LNCaP clone FGC (cell line): ENCODE measurements at places on chromosomes 2 and 18.

- DNase-seq = no peak
Observed at GRCh38 chr2:66853585-66853984, 418.7 kb downstream of the MEIS1 start.

GRCh38 chr18:8835521-8835953, 130.2 kb downstream of the MTCL1 start:
- DNase-seq = no peak

- no peak for DNase-seq
Observed at GRCh38 chr18:1599196-1599595, 694.5 kb downstream of the ADCYAP1 start.

DNA sequence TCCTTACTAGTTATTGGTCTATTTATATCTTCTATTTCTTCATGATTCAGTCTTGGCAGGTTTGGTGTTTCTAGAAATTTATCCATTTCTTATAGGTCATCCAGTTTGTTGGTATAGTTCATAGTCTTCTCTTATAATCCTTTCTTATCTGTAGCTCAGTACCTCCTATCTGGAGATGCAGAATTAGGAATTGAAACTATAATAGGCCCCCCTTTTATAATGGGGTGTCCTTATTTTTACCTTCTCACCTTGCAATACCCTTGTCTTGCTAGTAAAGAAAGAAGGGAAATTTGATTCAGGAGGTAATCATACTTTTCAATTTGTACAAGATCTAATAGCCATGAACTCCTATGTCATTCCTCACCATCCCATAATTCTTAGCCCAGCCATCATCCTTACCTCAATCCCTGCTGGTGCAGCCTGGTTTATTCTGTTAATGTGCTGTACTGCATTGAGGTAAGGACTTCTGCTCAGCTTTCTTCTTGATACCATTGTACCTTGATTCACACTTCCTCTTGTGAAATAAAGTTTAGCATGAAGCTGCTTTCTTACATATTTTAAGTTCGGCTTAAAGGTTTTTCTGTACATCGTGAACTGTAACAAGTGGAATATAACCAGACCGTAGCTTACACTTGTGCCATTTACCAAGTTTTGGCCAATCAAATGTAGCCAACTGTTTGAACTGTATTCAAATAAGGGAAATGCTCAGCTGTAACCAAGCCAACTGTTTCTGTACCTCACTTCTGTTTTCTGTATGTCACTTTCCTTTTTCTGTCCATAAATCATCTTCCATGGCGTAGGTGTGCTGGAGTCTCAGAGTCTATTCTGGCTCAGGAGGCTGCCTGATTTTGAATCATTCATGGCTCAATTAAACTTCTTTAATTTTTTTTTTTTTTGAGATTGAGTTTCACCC, 40.1 kb upstream of the PTH2R start:
- no peak for DNase-seq

DNA sequence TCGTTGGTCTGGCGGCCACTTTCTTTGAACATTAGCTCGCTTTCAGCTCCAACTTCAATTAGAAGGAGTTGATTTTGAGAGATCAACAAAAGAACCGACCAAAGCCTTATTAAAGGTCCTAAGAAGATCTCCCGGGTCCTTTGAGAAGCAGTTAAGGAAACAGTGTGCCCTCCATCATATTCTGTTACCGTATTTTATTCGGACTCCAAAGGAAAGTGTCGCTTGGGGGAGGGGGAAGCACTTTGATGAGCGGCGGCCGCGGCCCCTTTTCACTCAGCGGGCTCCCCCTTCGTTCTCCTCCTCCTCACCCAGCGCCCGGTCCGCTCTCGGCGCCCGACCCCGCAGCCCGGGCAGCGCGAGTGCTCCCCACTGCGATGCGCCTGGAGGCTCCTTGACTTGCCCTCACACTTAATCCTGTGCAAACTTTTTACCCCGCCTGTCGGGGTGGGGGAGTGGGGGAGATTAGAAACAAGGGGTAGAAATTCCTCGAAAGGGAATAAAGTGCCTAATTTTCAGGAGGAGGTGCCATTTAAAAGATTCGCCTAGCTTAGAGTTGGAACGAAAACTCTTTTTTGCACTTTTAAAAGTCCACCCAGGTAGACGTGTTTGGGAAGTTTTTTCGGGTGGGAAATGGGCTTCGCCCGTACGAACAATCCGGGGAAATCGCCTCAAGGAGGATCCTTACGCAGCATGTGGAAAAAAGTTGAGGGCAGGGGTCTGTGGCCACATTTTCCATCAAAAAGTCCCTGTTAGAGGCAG, 1.2 kb upstream of the OTX1 start:
- DNase-seq = no peak

DNA sequence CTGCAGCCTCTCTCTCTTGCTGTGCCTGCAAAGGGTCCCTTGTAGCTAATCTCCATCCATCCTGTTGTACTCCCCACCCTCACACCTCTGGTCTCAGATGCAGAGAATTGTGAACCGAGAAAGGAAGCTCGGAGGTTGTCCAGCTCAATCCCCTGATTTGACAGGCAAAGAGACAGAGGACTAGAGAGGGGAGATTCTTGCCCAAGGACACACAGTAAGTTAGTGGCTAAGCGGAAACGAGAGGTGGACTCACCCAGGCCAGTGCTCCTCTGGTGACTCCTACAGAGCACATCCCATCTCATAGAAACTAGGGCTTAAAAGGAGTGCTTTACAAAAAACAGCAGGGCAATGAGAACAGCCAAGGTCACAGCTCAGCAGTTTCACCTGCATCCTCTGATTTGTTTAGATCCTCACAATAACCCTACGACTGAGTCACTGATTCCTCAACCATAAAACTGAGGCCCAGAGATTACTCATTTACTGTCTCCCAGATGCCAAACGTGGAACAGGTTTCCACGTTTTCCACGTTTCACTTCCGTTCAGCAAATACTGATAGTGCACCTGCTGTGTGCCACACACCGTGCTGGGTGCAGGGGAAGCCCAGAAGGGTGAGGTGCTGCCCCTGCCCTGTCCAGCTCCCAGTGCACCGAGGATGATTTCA, 22.1 kb downstream of the EHD3 start:
- no peak for DNase-seq

DNA sequence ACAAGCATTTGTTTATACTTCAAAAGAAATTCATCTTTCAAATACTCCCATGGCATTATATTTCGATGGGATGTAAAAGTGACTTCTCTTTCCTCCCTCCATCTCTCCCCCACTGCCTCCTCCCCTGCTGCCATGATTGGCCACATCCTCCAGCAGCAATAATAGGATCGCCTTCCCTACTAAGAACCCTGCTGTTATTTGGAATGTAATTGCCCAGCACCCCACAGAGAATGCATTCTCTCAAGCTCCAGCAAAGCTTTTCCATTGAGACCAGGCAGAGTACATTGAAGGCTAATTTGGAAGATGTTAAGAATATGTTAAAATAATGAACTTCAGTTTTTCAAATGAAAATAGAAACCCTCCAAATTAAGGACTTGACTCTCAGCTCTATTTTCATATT, 375.4 kb upstream of the ACVR2A start:
- DNase-seq = no peak

GRCh38 chr18:64234321-64234720, 85.4 kb upstream of the LINC00305 start:
- DNase-seq = no peak

- DNase-seq = no peak
Observed at GRCh38 chr18:55243857-55244256, 284.6 kb upstream of the CCDC68 start.

DNA sequence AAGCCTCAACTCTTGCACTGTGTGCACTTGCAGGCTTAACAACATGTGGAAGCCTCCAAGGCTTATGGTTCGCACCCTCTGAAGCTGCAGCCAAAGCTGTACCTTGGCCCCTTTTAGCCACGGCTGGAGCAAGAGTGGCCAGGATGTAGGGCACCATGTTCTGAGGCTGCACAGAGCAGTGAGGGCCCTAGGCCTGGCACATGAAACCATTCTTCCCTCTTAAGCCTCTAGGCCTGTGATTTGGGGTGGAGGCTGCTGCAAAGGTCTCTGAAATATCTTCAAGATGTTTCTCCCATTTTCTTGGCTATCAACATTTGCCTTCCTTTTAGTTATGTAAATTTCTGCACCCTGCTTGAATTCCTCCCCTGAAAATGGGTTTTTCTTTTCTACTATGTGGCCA, 161.9 kb upstream of the SPATS2L start:
- DNase-seq = no peak

GRCh38 chr18:71079606-71080005, 790.8 kb downstream of the SOCS6 start:
- no peak for DNase-seq

DNA sequence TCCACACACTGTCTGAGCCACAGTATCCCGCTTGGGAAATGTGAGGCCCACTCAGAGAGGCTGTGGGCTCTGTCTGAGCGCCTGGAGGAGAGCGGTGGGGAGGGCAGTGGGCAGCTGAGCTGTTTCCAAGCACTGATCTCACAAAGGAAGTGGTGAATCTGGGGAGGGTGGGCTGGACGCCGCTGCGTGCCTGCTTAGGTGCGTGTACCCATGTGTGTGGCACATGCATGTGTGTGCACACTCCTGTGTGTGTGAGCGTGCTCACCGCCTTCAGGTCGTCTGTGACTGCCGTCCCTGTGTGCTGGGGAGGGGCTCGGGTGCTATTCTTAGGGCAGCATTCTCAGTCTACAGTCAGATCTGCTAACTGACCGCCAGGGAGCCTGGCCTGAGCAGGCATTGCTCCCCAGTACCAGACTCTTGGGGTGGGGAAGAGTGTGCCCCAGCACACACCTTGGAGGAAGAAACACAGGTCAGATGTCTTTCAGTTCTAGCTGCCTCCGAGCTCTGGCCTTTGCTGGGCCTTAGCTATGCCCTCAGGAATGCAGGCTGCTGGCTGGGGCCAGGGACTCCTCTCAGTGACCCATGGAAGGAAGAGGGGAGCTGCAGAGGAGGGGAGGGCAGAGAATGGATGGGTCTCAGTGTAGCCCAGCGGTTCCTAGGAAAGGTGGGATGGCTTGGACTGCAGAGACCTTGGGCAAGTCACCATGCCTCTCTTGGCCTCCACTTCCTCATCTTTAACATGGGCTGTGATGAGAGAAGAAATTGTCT, 31.4 kb downstream of the KCNIP3 start:
- DNase-seq = no peak
